Forelimb muscle (tissue), 1 donor: ENCODE measurements at places on chromosomes 6 and 20.

- DNase-seq = no peak
Measured at GRCh38 chr20:22453244-22454080, 130.9 kb downstream of the FOXA2 start.

GRCh38 chr6:80457439-80457933 is 351.0 kb downstream of the BCKDHB start:
- DNase-seq = peak; percentile 86

GRCh38 chr6:15290962-15291704 is 45.3 kb downstream of the JARID2 start:
- DNase-seq = no peak

DNA sequence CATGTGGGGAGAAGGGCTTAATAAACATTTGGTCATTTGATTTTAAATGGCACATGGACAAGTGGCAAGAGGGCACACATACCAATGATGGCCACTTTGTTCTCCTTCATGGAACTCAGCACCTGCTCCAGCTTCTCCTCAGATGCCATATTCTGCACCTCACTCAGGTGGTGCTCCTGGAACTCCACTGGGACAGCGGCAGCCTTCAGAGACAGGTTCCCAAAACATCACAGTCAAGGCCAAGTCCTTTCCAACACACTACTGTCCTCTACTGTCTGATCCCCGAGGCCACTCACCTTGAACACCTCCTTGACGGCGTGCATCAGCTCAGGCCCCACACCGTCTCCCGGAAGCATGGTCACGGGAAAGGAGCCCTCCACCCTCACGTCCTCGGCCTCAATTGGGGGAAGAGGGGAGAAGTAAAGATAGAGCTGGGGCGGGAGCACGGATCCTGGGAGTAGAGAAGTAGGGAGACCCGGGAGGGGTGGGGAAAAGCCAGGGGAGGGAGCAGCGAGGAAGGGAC is 591 bp downstream of the IDH3B start:
- no peak for DNase-seq

GRCh38 chr6:98678481-98678880 is 155.9 kb upstream of the POU3F2 start:
- no peak for DNase-seq

DNA sequence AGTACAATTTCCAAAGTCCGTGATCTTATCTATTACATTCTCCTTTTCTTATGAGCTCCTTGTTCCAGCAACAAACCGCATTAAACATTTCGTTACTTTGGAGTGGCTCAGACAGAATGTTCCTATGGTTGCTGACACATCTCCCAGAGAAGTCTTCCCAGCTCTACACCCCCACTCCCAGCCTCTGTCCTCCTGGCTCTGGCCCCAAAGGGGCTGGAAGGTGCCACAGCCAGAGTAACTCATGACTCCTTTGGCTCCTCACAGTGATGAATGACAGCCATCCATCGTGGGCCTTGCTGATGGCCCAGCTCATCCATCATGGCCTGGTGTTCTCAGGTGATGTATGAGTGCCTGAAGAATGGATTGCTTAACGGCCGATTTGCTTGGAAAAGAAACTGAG is 203.0 kb downstream of the DHX35 start:
- DNase-seq = no peak

GRCh38 chr20:1632178-1632577 is 12.4 kb upstream of the SIRPB1 start:
- no peak for DNase-seq

DNA sequence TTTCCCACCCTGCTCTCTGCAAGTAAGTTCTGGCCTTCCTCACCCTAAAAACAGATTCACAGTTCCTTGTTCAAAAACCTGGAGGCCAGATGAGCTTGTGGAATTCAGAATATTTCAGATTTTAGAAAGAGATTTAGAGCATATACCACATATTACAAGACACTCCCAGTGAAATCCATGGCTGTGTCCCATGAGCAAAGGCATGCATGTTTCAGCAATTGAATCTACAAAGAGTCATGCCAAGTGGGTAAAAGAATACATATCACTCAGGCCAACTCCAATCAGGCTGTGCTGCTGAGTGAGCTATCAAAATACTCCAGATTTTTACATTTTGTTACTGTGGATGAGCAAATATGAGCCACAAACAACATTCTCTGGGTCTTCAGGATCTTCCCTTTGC is 10.2 kb upstream of the NEDD9 start:
- no peak for DNase-seq

DNA sequence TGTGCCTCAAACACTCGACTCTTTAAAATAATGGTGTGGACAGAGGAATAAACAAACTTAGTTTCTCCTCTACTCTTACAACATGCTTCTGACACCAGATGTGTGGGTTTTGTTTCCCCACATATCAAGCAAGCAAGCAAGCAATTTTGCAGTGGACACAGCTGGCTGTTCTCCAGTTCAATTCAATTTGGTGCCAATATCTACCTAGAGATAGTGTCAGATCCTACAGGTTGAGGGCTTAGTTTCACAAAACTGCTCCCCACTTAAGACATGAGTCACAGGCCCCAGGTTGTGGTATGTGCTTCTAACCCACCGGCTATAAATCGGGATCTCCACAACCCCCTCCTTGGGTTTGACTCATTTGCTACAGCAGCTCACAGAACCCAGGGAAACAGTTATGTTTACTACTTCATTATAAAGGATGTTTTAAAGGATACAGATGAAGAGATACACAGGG is 131.4 kb upstream of the TRAF3IP2 start:
- no peak for DNase-seq

DNA sequence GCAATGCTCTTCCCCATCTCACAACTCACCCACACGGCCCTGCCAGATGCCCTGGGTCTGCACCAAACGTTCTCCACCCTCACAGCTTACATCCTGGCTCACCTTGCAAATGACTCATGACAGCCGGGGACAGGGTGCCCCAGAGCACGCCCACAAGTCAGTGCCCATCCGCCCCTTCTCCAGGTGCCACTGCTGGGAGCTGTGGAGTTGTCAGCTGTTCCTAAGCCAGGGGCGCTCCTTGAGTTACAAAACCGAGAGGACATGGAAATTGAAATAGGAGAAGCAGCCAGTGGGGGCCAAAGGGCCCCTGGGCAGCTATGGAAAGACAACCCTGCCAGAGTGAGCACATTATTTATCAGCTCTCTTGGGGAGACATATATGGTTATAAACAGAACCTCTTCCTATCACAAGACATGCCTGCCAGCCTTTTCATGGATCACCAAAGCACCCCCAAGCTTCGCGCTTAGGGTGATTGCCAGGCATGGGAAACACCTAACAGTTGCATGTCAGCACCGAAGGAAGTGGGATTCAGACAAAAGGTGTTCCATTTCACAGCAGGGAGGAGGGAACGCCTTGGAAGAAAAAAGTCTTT is 236.8 kb downstream of the LY86 start:
- no peak for DNase-seq

GRCh38 chr6:163702736-163703135 is 288.2 kb downstream of the QKI start:
- no peak for DNase-seq

- no peak for DNase-seq
Measured at GRCh38 chr20:33004141-33004751, at the start of gene SUN5. TSS of gene SUN5 (minus strand) at chr20:33004433. CDS start at chr20:33004340, 93 bp downstream.

DNA sequence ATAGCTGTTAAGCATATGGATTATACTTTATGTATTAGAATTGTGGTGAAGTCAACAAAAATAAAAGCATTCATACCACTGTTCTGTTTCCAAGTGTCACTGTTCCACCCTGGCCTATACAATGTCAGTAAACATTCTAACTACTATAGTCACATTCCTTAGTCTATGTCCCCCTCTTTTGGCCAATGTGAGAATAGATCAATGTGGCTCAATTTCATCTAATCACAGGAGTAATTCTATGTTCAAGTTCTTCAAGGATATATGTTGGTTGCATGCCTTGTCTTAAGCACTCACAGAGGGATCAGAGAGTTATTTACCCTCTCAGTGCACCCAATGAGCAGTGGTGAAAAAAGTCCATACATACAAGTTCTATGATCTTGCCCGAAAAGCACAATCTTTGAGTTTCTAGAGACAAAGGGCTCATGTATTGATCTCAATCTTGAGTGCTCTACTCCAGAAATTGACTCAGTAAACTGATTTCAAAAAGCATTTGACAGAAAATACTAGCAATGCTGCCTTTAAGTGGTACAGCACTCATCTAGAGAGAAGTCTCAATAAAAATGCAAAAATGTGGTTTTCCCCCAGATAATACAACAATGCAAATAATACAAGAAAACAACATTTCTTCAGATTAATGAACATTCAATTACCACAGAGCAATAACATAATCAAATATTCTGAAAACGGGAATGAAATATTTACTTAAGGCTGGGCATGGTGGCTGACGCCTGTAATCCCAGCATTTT is 16.5 kb downstream of the SMLR1 start:
- no peak for DNase-seq

- no peak for DNase-seq
Measured at GRCh38 chr20:6613280-6613861, 154.1 kb upstream of the BMP2 start.

DNA sequence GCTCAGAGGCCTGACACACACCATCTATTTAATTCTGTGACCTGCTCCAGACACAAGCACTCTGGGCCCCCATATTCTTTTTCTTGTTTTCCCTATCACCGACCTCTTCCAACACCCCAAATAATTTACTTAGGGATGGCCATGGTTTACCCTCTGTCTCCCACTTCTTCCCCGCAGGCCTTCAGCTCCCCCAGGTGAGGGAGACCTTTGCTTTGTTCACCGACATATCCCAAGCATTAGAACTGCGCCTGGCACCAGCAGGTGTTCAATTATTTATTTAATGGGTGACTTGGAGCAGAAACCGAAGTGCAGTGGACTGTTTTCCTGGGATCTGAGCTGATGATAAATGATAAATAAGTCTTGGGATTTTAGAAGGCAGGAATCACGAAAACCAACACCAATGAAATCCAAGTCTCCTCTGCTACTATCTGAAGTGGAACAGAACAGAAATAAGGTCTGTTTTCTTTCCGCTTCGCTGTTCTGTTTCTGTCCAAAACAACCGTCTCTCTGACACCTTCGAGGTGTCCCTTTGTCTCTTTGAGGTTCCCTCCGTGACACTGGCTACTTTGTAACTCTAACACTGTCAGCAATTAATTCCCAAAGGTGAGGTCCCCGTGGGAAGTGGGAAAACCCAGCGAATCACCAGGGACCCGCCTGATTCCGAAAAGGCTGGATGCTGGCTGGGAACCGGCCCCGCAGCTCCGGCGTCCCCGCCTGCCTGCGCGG is 1.1 kb upstream of the RIN2 start:
- no peak for DNase-seq

DNA sequence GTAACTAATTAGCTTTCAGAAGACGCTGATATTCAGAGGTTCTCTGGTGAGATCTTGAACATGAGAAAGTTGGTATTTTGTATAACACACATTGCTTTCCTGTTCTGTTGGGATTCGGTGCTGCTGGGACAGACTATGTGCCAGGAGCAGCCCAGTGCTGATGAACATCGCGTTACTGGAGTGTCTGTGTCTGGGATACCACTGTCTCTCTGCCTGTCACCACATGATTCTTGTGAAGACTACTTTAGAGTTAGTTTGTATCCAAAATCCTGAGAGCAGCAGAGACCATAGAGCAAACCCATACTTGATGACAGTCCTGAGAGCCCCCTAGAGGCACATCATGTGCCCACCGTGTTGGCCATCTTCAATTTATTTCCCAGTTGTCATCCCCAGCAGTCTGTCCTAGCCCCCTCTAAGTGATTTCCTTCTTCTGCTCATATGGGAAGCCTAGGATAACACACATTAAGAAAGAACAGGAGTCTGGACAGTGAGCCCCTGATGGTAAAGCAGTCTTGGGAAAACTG is 41.8 kb upstream of the TINAG start:
- no peak for DNase-seq

DNA sequence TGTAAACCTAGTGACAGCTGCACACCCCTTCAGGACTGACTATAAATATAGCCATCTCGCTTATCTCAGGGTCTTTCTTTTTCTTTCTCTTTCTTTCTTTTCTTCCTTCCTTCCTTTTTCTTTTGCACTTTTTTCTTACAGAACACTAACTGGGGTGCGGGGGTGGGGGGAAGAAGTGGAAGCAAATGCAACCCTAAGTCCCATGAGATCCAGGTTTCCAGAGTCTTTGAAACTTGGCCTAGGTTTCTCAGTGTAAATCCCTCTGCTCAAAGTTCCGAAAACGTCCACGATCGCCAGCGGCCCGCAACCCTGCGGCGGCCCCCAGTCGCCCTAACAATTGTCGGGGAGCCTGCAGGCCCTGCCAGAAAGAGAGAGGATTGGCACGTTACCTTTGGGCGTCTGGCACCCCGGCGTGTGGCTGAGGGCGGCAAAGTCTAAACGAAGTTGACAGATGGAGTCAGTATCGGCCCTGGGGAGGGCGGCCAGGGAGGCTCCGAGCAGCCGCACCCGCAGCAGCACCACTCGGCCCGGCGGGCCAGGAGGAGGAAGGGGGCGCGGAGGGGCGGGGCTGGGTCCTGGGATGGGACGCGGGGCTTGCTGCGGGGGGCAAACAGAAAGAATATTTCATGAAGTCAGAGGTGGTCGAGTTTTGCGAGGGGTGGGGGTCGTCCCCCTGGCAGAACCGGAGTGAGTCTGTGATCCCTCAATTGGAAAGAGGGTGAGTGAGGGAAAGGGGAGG is 577 bp upstream of the FOXF2 start:
- no peak for DNase-seq

GRCh38 chr20:31785089-31785488 is 34.1 kb upstream of the MYLK2 start:
- DNase-seq = no peak

DNA sequence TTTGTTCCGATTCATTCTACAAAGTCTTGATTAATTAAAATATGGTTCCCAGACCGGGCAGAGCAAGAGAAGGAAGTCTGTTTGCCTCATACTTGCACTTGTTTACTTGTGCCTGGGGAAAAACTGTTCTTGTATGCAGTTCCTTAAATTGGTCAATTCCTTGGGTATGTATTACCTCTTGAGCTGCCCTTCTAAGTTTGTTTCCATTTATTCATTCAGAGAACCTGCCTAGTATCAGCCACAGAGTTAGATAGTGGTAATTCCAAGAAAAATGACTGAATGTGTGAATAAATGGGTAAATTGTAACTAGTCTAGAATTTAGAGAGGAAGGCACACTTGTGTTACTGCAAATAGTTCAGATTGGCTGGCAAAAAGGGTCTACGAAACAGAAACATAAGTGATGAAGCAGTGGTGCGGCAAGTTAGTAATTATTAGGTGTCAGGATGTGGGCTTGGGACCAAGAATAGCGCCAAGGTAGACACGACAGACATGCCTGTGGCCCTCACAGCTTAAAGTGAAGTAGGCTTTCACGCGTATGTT is 525 bp upstream of the MAK start:
- DNase-seq = no peak

GRCh38 chr6:1795910-1796309 is 186.2 kb downstream of the FOXC1 start:
- no peak for DNase-seq

GRCh38 chr20:53984356-53985149 is 85.8 kb downstream of the BCAS1 start:
- no peak for DNase-seq

GRCh38 chr6:39184906-39185580 is 44.2 kb downstream of the KCNK5 start:
- no peak for DNase-seq

GRCh38 chr6:149907317-149907716 is 9.4 kb upstream of the RAET1E start:
- no peak for DNase-seq
